ENCODE measurements at places on chromosomes 7 and 10. TPM values are rescaled to one million over a fixed set of nuclear protein-coding genes. Genes with fewer than 3 reads are reported as not detected.
A peak's percentile ranks its signal among the peaks of the same experiment; 100 is the strongest.

- H3K4me1 ChIP-seq: peaks cover 4% of the 10 kb centered on the region
- H3K4me3 ChIP-seq: no peak overlapping the region
Measured at GRCh38 chr7:2295936-2296620, 18.2 kb downstream of the SNX8 start.

DNA sequence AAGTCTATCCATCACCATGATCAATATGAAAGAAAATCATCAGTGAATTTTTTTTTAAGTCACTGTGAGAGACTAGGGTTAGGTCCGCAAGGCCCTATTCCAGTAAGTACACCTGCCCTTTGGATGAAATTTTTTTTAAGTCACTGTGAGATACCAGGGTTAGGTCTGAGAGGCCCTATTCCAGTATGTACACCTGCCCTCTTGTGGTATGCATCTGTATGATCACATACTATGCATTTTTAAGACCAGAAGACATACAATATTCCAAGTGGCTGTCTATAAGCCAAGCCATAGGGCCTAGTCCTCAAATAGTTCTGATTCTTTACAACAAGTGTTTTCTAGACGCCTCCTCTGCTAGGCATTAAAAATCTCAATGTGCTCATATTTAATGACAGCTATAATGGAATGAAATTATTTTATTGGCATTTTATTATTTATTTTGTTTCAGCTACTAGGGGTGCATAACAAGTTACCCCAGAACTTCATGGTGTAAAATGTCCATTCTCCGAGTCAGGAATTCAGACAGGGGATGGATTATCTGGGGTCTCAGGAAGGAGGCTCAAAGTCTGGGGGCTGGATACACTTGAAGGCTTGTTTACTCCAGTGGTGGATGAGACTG lies 53.1 kb downstream of the TEX36 start:
- H3K4me1 ChIP-seq: no peaks in the 10 kb centered on the region
- H3K27me3 ChIP-seq: no peaks in the 10 kb centered on the region
- H3K36me3 ChIP-seq: no peaks in the 10 kb centered on the region
- no peak for DNase-seq
- no peak overlapping the region for H3K4me3 ChIP-seq

GRCh38 chr10:11475831-11476434 lies 135.5 kb downstream of the USP6NL start:
- no peaks in the 10 kb centered on the region for H3K36me3 ChIP-seq
- H3K27me3 ChIP-seq: peaks cover 2% of the 10 kb centered on the region
- no peaks in the 10 kb centered on the region for H3K4me1 ChIP-seq
- no peak overlapping the region for H3K4me3 ChIP-seq

GRCh38 chr7:133650069-133650468 lies 397.2 kb downstream of the EXOC4 start:
- no peak overlapping the region for H3K4me3 ChIP-seq
- H3K27ac ChIP-seq: no peak overlapping the region
- no peaks in the 10 kb centered on the region for H3K4me1 ChIP-seq
- no peak for DNase-seq
- H3K36me3 ChIP-seq: no peaks in the 10 kb centered on the region

- DNase-seq: no peak
- no peaks in the 10 kb centered on the region for H3K4me1 ChIP-seq
- H3K27ac ChIP-seq: no peak overlapping the region
Measured at GRCh38 chr7:111290982-111291381, 200.1 kb downstream of the LRRN3 start.

GRCh38 chr7:27111751-27112277 lies 9.3 kb upstream of the HOXA2 start:
- no peak overlapping the region for H3K27ac ChIP-seq
- H3K36me3 ChIP-seq: no peaks in the 10 kb centered on the region
- H3K27me3 ChIP-seq: no peaks in the 10 kb centered on the region
- no peak overlapping the region for H3K4me3 ChIP-seq
- no peaks in the 10 kb centered on the region for H3K4me1 ChIP-seq

- no peak overlapping the region for H3K27ac ChIP-seq
- no peak overlapping the region for H3K4me3 ChIP-seq
- H3K27me3 ChIP-seq: no peaks in the 10 kb centered on the region
- H3K4me1 ChIP-seq: peaks cover 5% of the 10 kb centered on the region
- no peak for DNase-seq
Measured at GRCh38 chr7:104960741-104961448, 53.1 kb upstream of the KMT2E start.

DNA sequence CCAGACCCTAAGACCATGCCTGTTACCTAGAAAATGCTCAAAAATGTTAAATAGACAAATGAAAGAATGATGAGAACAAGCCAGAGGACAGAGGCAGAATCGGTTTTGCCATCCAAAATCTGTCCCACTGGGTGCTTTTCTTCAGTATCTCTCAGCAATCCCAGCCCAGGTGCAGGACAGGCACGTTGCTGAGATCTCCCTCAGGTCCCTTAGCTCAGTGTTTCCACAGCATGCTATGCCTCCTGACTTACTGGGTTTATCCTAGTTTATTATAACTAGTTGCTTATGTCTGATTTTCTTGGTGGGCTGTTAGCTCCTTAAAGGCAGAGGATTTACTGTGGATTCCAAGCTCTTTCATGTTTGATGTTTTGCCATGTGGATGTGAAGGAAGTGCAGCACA lies 20.3 kb downstream of the CPED1 start:
- no peaks in the 10 kb centered on the region for H3K36me3 ChIP-seq
- no peak overlapping the region for H3K27ac ChIP-seq
- DNase-seq: no peak
- H3K4me3 ChIP-seq: no peak overlapping the region

GRCh38 chr10:85188770-85189484 lies 860.5 kb downstream of the CCSER2 start:
- no peak for DNase-seq
- no peak overlapping the region for H3K4me3 ChIP-seq
- no peaks in the 10 kb centered on the region for H3K27me3 ChIP-seq
- H3K36me3 ChIP-seq: no peaks in the 10 kb centered on the region

GRCh38 chr10:101218351-101219138 lies 10.7 kb downstream of the LBX1 start:
- peaks cover 56% of the 10 kb centered on the region for H3K4me1 ChIP-seq
- H3K36me3 ChIP-seq: no peaks in the 10 kb centered on the region
- no peak overlapping the region for H3K4me3 ChIP-seq

GRCh38 chr10:95440756-95441546 lies 120.2 kb downstream of the SORBS1 start:
- H3K27ac ChIP-seq: no peak overlapping the region
- DNase-seq: peak; percentile 67
- H3K4me3 ChIP-seq: peak overlapping the region; percentile 39
- peaks cover under 1% of the 10 kb centered on the region for H3K27me3 ChIP-seq

GRCh38 chr7:19557726-19558465 lies 150.9 kb downstream of the POLR1F start:
- no peak overlapping the region for H3K27ac ChIP-seq
- no peak for DNase-seq
- H3K27me3 ChIP-seq: no peaks in the 10 kb centered on the region
- H3K36me3 ChIP-seq: no peaks in the 10 kb centered on the region
- H3K4me1 ChIP-seq: no peaks in the 10 kb centered on the region

- H3K4me3 ChIP-seq: no peak overlapping the region
- no peaks in the 10 kb centered on the region for H3K36me3 ChIP-seq
- no peak for DNase-seq
- no peak overlapping the region for H3K27ac ChIP-seq
Measured at GRCh38 chr10:29430101-29430500, 141.2 kb downstream of the LYZL1 start.

- no peaks in the 10 kb centered on the region for H3K36me3 ChIP-seq
- H3K4me1 ChIP-seq: no peaks in the 10 kb centered on the region
- no peak overlapping the region for H3K4me3 ChIP-seq
- no peak overlapping the region for H3K27ac ChIP-seq
- no peaks in the 10 kb centered on the region for H3K27me3 ChIP-seq
Measured at GRCh38 chr7:132815130-132815529, 238.9 kb upstream of the PLXNA4 start.

DNA sequence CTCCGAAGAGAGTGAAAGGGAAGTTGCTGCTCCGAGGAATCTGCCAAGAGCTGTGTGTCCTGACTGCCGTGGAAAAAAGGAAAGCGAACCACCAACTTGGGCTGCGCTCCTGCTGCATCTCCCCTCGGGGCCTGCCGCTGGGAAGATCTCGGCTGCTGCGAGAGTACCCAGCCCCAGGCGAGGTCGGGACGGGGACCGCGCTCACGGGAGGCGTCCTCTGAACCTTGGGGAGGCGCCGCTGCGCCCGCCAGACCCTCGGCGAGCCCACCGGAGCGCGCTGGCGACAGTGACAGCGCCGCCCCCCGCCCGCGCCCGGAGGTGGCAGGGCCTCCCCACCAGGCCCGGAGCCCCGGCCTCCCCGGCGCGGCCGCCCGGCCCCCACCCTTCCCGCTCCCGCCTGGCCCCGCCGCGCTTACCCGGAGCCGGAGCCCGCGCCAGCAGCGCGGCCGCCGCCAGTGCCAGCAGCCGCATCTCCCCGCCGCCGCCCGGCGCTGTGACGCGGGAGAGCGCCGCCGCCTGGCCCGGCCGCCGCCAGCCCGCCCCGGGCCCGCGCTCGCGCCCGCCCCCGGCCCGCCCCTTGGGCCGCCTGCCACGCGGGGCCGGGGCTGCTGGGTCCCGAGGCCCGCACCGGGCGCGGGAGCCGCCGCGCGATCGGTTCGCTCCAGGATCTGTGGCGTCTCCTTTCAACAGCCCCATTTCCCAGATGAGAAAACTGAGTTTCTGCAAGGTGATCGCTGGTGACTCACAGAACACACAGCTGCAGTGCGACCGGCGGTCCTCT lies at the start of gene VSTM4:
TSS of gene VSTM4 (minus strand) at position 508 of the 781 bp plus-strand sequence. CDS start at position 471, 37 bp downstream.
- H3K27ac ChIP-seq: no peak within 1 kb of the TSS
- no peak for DNase-seq
- no peaks in the 10 kb centered on the region for H3K4me1 ChIP-seq
- no peaks in the 10 kb centered on the region for H3K27me3 ChIP-seq

GRCh38 chr10:123938890-123939289 lies 47.3 kb upstream of the CPXM2 start:
- no peaks in the 10 kb centered on the region for H3K27me3 ChIP-seq
- no peaks in the 10 kb centered on the region for H3K36me3 ChIP-seq
- H3K4me1 ChIP-seq: no peaks in the 10 kb centered on the region
- no peak overlapping the region for H3K27ac ChIP-seq
- DNase-seq: no peak

GRCh38 chr10:76946270-76946669 lies 691.3 kb downstream of the KCNMA1 start:
- no peak overlapping the region for H3K27ac ChIP-seq
- no peaks in the 10 kb centered on the region for H3K36me3 ChIP-seq
- no peaks in the 10 kb centered on the region for H3K4me1 ChIP-seq
- no peaks in the 10 kb centered on the region for H3K27me3 ChIP-seq
- no peak overlapping the region for H3K4me3 ChIP-seq

GRCh38 chr10:125442856-125443540 lies 240.0 kb downstream of the TEX36 start:
- no peak for DNase-seq
- H3K27me3 ChIP-seq: no peaks in the 10 kb centered on the region
- H3K4me3 ChIP-seq: no peak overlapping the region
- no peaks in the 10 kb centered on the region for H3K4me1 ChIP-seq
- no peaks in the 10 kb centered on the region for H3K36me3 ChIP-seq
- no peak overlapping the region for H3K27ac ChIP-seq

DNA sequence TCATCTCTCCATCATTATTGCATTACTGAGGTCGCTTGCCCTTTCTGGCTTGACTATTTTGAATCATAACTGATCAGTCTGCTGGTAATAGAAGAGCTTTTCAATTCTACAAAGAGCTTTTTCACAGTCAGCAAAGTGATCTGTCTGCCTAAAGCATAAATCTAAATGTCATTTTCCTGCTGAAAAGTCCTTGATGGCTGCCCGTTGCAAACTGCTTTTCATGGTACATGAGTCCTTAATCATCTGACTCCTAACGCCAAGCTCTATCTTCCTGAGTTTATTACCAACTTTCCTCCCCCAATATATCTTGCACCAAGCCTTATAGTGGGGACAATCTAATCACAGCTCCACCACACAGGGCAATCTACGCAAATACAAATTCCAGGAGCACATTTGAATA lies 39.8 kb downstream of the THSD7A start:
- H3K27ac ChIP-seq: no peak overlapping the region
- no peaks in the 10 kb centered on the region for H3K27me3 ChIP-seq
- DNase-seq: no peak
- H3K4me3 ChIP-seq: no peak overlapping the region

- no peak overlapping the region for H3K4me3 ChIP-seq
- no peak for DNase-seq
- H3K27me3 ChIP-seq: no peaks in the 10 kb centered on the region
Measured at GRCh38 chr7:151866028-151866427, 10.9 kb downstream of the PRKAG2 start.

GRCh38 chr10:110774069-110775019 lies 97.4 kb upstream of the PDCD4 start:
- H3K36me3 ChIP-seq: no peaks in the 10 kb centered on the region
- peak overlapping the region; percentile 24 for H3K27ac ChIP-seq
- H3K27me3 ChIP-seq: no peaks in the 10 kb centered on the region

DNA sequence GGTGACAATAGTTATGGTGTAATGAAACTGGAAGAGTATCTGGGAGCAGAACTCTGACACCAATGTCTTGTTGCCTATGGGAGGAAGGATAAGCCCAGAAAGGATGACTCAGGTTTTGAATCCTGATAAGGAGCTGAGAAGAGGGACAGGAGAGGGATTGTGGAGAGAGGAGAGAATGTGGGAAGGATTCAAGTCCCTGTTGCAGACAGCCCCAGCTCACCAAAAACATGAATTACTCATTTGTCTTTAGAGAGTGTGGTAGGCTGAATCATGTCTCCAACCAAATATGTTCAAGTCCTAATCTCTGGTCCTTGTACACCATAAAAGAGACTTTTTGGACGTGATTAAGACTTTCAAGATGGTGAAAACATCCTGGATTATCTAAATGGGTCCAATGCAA lies 206.9 kb upstream of the PHYHIPL start:
- H3K27ac ChIP-seq: no peak overlapping the region
- H3K36me3 ChIP-seq: no peaks in the 10 kb centered on the region
- DNase-seq: no peak

DNA sequence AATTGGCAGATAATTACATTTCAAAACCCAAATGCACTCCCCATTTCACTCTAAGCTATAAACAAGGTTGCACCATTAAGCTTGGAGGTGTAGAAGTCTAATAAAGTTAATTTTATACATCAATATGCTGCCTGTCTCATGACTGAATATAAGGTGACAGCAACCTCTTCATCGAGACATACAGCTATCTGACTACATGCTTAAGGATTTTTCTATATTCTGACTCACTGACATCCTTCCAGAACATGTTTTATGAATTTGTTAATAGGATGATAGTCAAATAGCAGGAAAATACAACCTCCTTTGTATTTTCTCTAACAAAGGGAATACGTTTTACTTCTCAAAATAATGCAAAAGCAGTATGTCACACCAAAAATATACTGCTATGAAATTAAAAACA lies 76.6 kb downstream of the NRBF2 start:
- H3K36me3 ChIP-seq: peaks cover 42% of the 10 kb centered on the region
- H3K27me3 ChIP-seq: no peaks in the 10 kb centered on the region
- H3K4me1 ChIP-seq: peaks cover 36% of the 10 kb centered on the region
- H3K27ac ChIP-seq: no peak overlapping the region
- H3K4me3 ChIP-seq: no peak overlapping the region

Gene CEP55
- 4.6 TPM for total RNA-seq

Gene DGKB
- not detected for total RNA-seq

Gene CNPY1
- total RNA-seq: not detected

Gene SNX10
- 14.4 TPM for total RNA-seq

Gene SPAM1
- total RNA-seq: not detected

Gene C10orf67
- total RNA-seq: 0.49 TPM

Gene C10orf105
- total RNA-seq: 0.52 TPM

Gene HOXA2
- not detected for total RNA-seq

Gene CHAT
- not detected for total RNA-seq

Gene FASTK
- total RNA-seq: 92.4 TPM
